ENCODE measurements at places on chromosomes 13 and 19. TPM values are rescaled to one million over a fixed set of nuclear protein-coding genes. Genes with fewer than 3 reads are reported as not detected.
A peak's percentile ranks its signal among the peaks of the same experiment; 100 is the strongest.

DNA sequence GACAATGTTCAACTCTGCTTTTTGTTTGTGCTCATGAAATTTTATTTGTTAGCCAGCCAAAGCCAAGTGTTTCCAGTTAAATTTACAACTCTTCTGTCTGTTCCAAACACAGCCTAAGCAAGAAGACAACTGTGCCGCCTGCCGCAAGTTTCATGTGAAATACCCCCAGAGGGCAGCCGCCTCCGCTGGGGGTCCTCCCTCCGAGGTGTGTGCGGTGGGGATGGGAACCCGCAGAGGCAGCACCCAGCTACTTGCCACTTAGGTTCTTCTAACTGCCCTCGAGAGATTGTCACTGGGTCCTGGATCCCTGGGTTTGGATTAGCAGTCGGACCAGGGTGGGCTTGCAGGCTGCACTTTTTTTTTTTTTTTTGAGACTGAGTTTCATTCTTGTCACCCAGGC is 28.5 kb downstream of the ATP11A start:
- no peak for DNase-seq
- no peak overlapping the region for H3K4me3 ChIP-seq
- peaks cover 30% of the 10 kb centered on the region for H3K36me3 ChIP-seq
- no peaks in the 10 kb centered on the region for H3K27me3 ChIP-seq

NECTIN2 gene
- 123 TPM for total RNA-seq

DNA sequence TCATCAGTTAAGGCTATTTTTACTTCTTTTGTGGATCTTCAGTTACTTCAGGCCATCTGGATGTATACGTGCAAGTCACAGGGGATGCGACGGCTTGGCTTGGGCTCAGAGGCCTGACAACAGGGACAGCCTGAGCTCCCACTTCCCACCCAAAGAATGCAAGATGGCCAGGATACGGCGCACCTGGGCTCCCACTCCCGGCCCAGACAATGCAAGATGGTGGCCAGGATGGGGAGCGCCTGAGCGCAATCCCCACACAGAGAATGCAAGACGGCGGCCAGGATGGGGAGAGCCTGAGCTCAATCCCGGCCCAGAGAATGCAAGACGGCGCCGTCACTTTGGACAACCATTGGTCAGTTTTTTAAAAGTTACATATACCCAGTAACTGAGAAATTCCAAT is 25.3 kb upstream of the MIER2 start:
- H3K4me1 ChIP-seq = peaks cover 7% of the 10 kb centered on the region
- no peak overlapping the region for H3K27ac ChIP-seq
- no peaks in the 10 kb centered on the region for H3K36me3 ChIP-seq
- no peak overlapping the region for H3K4me3 ChIP-seq

- no peaks in the 10 kb centered on the region for H3K27me3 ChIP-seq
- no peak for DNase-seq
- no peak overlapping the region for H3K4me3 ChIP-seq
- no peaks in the 10 kb centered on the region for H3K36me3 ChIP-seq
- peaks cover 10% of the 10 kb centered on the region for H3K4me1 ChIP-seq
These were observed 53.4 kb upstream of the KLF12 start for GRCh38 chr13:74187564-74187963.

DNA sequence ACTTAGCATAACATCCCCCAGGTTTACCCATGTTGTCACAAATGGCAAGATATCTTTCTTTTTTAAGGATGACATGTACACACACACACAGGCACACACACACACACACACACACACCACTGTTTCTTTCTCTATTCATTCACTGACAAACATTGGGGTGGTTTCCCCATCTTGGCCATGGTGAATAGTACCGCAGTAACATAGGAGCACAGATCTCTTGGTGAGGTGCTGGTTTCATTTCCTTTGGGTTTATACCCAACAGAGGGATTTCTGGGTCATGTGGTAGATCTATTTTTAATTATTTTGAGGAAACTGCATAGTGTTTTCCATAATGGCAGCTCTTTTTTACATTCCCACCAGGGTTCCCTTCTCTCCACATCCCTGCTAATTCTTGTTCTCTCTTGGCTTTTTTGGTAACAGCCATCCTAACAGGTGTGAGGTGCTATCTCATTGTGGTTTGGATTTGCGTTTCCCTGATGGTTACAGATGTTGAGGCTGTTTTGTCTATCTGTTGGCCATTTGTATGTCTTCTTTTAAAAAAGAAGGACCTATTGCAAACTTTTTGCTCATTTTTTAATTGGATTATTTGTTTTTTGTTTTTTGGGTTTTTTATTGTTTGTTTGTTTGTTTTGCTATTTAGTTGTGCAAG is 251.7 kb upstream of the IRS2 start:
- H3K27me3 ChIP-seq = no peaks in the 10 kb centered on the region
- no peaks in the 10 kb centered on the region for H3K36me3 ChIP-seq
- H3K4me1 ChIP-seq = no peaks in the 10 kb centered on the region
- DNase-seq = no peak

RNASEH2B gene
- total RNA-seq = 37.8 TPM

LILRA1 gene
- total RNA-seq = not detected

DNA sequence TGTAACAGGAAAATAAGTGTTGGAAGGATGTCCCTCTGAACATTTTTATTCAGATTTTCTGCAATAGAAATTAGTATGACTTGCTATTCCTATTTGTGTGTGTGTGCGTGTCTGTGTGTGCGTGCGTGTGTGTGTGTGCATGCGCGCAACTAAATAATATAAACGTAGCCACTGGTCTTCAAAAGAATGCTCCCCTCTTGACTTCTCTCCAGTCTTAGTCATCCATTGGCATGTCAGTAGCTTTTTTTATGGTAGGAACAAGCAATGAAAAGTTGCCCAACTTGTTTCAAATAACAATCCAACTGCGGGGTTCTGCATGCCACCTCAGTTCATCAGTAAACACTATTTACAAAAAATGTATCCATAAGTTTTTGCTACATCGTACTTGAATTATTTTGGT is 249.6 kb downstream of the GPC6 start:
- H3K36me3 ChIP-seq = peaks cover 3% of the 10 kb centered on the region
- H3K27me3 ChIP-seq = no peaks in the 10 kb centered on the region
- no peak overlapping the region for H3K27ac ChIP-seq

- DNase-seq = no peak
- peak overlapping the region; percentile 23 for H3K27ac ChIP-seq
- peaks cover 33% of the 10 kb centered on the region for H3K4me1 ChIP-seq
These were observed 702 bp downstream of the PTH2 start for GRCh38 chr19:49422407-49423070.

PRODH2 gene
- 20.6 TPM for total RNA-seq

DNA sequence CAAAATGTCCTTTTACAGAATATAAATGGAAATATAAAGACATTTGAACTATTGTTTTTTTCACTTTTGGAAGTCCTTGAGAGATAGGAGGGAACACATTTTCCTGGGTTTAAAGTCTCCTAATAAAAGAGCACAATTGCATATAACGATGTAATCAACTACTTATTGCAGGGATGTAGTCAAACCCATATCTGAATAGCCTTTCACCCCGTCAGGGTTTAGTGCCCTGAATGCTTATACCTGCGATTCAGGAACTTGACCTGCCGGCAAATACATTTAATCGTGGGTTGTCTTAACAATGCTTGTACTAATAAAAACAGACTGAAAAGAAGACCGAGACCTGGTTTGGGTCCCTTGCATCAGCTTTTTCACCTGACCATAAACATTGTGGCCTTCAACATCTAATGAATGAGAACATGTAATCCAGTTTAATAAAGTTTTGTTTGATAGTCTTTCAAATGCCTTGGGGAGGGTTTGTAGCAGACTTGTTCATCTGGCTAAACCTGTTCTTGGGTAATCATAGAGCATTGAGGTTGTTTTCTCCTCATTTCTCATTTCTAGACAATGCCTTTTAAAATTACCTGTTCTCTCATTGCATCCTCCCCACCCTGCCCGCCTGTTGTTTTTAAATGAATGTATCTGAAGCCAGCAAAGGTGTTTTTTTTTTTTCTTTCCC is 7.0 kb downstream of the KLF5 start:
- peaks cover 23% of the 10 kb centered on the region for H3K4me1 ChIP-seq
- peaks cover 69% of the 10 kb centered on the region for H3K36me3 ChIP-seq
- peaks cover 19% of the 10 kb centered on the region for H3K27me3 ChIP-seq
- H3K27ac ChIP-seq = peak overlapping the region; percentile 98
- peak overlapping the region; percentile 95 for H3K4me3 ChIP-seq

ZNF763 gene
- 4.8 TPM for total RNA-seq

- DNase-seq = no peak
- peak overlapping the region; percentile 54 for H3K27ac ChIP-seq
- peak overlapping the region; percentile 2 for H3K4me3 ChIP-seq
- H3K4me1 ChIP-seq = peaks cover 4% of the 10 kb centered on the region
- peaks cover 14% of the 10 kb centered on the region for H3K27me3 ChIP-seq
These were observed 94.5 kb downstream of the GNG7 start for GRCh38 chr19:2607712-2608601.

GRCh38 chr19:50203281-50204080 is at the start of gene MYH14:
MYH14 (plus strand) TSS chr19:50203622; CDS start chr19:50210366, 6,744 bp downstream.
- peak within 1 kb of the TSS; percentile 96 for H3K27ac ChIP-seq
- DNase-seq = peak; percentile 91
- no peaks in the 10 kb centered on the region for H3K4me1 ChIP-seq
- no peaks in the 10 kb centered on the region for H3K36me3 ChIP-seq
- peak within 1 kb of the TSS; percentile 86 for H3K4me3 ChIP-seq
- peaks cover 47% of the 10 kb centered on the region for H3K27me3 ChIP-seq

DNA sequence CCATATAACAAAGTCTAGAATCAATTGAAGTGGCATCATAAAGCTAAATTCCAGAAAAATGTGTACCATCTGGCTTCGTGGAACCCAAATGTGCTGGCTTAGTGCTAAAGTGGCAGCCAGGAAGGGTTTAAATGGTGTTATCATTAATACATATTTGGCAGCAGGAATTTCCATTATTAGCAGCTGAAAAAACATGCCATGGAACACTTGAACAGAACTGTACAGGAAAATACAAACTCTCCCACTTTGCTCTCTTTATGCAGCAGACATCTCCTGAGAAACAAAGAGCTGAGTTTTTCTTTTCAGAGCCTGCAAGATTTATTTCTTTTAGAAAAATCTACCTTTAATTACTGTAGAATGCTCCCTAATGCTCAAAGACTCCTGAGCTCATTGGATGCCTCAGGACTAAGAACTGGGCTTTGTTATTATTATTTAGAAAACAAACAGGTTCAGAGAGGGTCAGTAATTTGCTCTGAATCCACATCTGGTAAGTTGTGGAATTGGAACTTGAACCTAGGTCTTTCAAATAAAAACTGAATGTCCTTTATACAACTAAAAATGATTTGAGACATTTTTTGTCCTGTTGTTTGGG is 179.0 kb downstream of the LACC1 start:
- no peak overlapping the region for H3K4me3 ChIP-seq
- H3K27me3 ChIP-seq = peaks cover 3% of the 10 kb centered on the region
- no peaks in the 10 kb centered on the region for H3K36me3 ChIP-seq
- peaks cover 23% of the 10 kb centered on the region for H3K4me1 ChIP-seq
- H3K27ac ChIP-seq = no peak overlapping the region

SLITRK1 gene
- total RNA-seq = 2.1 TPM

DNA sequence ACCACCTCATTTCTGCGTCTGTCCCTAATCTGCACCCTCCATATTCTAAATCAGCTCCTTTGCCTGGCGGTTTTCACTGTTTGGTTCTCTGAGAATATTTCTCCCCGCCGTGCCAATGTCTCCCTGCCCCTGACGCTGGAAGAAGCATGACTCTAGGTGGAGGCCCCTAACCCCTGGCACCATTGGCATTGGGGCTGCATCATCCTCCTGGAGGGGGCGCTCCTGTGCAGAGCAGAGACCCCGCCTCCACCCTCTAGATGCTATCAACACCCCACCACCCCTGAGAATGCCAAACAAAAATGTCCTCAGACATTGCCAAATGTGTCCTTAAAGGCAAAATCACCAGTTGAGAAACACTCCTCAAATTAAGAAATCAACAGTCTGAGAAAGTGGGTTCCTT is 6.5 kb downstream of the ZSCAN5B start:
- no peak overlapping the region for H3K27ac ChIP-seq
- no peaks in the 10 kb centered on the region for H3K27me3 ChIP-seq
- H3K4me1 ChIP-seq = no peaks in the 10 kb centered on the region

- no peaks in the 10 kb centered on the region for H3K36me3 ChIP-seq
- H3K4me3 ChIP-seq = peak overlapping the region; percentile 92
These were observed 1.9 kb upstream of the MYCBP2 start for GRCh38 chr13:77328819-77329132.

- H3K27me3 ChIP-seq = no peaks in the 10 kb centered on the region
- H3K4me1 ChIP-seq = no peaks in the 10 kb centered on the region
- no peak overlapping the region for H3K4me3 ChIP-seq
- DNase-seq = no peak
These were observed 34.2 kb upstream of the ZNF254 start for GRCh38 chr19:24052811-24053210.

GRCh38 chr19:45814166-45814780 is 835 bp downstream of the RSPH6A start:
- H3K36me3 ChIP-seq = no peaks in the 10 kb centered on the region
- peak overlapping the region; percentile 21 for H3K4me3 ChIP-seq
- peaks cover 5% of the 10 kb centered on the region for H3K4me1 ChIP-seq
- no peak overlapping the region for H3K27ac ChIP-seq
- no peak for DNase-seq

HCN2 gene
- 1.4 TPM for total RNA-seq

APOE gene
- 168 TPM for total RNA-seq

GRCh38 chr13:41018602-41018948 is 541 bp downstream of the ELF1 start:
- H3K4me1 ChIP-seq = peaks cover 29% of the 10 kb centered on the region
- H3K27me3 ChIP-seq = no peaks in the 10 kb centered on the region
- no peak for DNase-seq

- no peak overlapping the region for H3K4me3 ChIP-seq
- H3K36me3 ChIP-seq = no peaks in the 10 kb centered on the region
- DNase-seq = no peak
These were observed 346.4 kb downstream of the FGF9 start for GRCh38 chr13:22017226-22017625.

GRCh38 chr13:76965759-76966421 is 17.6 kb downstream of the ACOD1 start:
- peak overlapping the region; percentile 46 for H3K4me3 ChIP-seq
- H3K27me3 ChIP-seq = no peaks in the 10 kb centered on the region
- H3K27ac ChIP-seq = peak overlapping the region; percentile 32
- H3K36me3 ChIP-seq = no peaks in the 10 kb centered on the region

- no peak for DNase-seq
- H3K36me3 ChIP-seq = no peaks in the 10 kb centered on the region
- no peak overlapping the region for H3K4me3 ChIP-seq
- H3K4me1 ChIP-seq = peaks cover 11% of the 10 kb centered on the region
- H3K27ac ChIP-seq = no peak overlapping the region
- peaks cover 7% of the 10 kb centered on the region for H3K27me3 ChIP-seq
These were observed 10.9 kb downstream of the APOC1 start for GRCh38 chr19:44925114-44925891.

DNA sequence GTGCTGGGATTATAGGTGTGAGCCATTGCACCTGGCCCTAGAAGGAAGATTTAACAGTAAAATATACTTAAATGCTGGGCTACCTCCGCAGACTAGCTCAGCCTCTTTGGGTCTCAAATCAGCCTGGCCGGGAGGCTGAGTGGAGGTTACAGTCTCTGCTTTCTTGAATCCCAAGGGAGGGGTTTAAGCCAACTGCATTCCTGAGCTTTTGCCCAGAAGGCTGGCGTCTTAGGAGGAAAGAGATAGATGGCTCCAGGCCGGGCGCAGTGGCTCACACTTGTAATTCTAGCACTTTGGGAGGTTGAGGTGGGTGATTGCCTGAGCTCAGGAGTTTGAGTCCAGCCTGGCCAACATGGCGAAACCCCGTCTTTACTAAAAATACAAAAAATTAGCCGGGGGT is 623 bp upstream of the C5AR1 start:
- no peaks in the 10 kb centered on the region for H3K36me3 ChIP-seq
- no peak overlapping the region for H3K4me3 ChIP-seq
- peaks cover 3% of the 10 kb centered on the region for H3K4me1 ChIP-seq
- no peak for DNase-seq
- H3K27ac ChIP-seq = peak overlapping the region; percentile 69
